ENCODE measurements at places on chromosomes 4 and X.

DNA sequence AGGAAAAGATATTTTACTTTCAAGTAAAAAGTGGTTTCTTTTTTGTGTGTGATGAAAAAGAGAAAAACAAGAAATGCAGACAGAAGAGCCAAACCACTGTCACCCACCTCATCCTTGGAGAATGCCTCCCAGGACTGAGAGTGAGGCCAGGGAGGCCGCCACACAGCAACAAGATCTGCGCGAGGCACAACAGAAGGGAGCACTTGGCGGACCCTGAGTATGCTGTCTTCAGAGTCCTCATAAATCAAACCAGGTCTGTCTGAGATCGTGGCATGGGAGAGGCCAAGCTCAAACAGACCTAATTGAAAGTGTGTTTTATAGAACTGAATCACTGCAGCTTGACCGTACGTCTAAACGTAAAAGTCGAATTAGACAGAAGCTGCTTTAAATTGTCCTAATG is 134.3 kb upstream of the VCX2 start:
- no peak for DNase-seq

DNA sequence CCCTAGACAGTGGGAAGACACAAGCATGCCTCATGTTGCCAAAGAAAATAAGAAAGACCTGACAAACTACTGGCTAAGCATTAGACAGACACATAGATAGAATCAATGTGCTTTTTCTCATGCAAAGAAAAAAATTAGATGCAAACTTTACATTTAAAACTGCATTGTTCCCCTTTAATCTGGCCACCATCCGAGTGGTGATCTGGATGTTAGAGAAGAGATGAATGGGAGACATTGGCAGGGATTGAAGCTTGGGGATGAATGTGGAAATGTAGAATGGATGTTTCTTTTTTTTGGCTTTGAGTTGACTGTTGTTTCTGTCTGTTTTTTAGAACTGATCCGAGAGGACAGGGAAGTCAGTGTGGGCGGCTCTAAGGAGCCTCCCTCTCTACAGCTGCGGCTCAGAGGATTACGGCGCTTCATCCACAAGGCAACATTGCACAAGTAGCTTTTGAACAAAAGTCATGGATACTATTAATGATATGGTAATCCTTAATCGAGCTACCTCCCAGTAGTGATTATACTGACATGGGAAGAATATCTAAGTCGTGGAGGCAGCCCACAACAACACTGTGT is 53.0 kb downstream of the HELT start:
- DNase-seq: no peak

DNA sequence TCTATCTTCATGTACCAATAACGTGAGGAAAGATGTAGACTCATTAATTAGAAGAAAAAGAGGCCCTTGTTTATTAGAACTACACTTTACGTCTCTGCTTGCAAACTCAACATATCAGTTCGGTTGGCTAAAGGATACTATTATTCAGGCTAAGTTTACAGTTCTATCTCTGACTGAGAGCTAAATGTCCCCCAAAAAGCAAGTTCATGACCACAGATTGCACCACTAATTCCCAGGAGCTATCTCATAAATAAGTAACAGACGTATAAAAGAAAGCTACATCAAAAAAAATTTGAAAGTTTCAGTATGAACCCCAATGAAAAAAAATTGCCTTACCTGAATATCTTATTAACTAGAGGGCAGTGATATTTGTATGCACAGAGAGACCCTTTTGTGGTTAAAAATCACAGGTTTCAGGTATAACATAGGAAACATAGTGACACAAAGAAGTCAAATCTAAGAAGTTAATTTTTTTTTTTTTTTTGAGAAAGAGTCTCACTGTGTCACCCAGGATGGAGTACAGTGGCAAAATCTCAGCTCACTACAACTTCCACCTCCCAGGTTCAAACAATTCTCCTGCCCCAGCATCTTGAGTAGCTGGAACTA is 128.9 kb downstream of the MAB21L2 start:
- no peak for DNase-seq

- DNase-seq: no peak
Measured at GRCh38 chrX:34654696-34655490, 2.2 kb downstream of the TMEM47 start.

- DNase-seq: no peak
Measured at GRCh38 chrX:3811331-3812311, 98.2 kb upstream of the PRKX start.

- DNase-seq: no peak
Measured at GRCh38 chrX:123084797-123085196, 99.3 kb upstream of the GRIA3 start.

DNA sequence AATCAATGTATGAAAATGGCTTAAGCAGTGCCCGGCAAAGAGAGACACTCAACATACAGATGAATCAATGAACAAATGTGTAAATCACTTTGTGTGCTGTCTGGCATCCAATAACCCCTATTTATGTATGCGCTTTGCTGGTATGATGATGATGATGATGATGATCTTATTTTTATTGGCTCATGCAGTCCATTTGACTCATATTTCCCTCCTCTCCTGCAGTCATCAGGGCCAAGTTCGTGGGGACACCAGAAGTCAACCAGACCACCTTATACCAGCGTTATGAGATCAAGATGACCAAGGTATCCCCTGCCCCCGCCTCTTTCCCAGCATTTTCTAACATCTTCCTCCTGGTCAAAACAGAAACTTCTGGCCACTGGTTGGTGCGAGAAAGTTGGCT is 2.5 kb downstream of the TIMP1 start:
- no peak for DNase-seq

GRCh38 chr4:80343887-80344286 is 8.4 kb downstream of the CFAP299 start:
- no peak for DNase-seq

GRCh38 chr4:151407466-151408379 is 1.3 kb upstream of the FHIP1A start:
- no peak for DNase-seq

DNA sequence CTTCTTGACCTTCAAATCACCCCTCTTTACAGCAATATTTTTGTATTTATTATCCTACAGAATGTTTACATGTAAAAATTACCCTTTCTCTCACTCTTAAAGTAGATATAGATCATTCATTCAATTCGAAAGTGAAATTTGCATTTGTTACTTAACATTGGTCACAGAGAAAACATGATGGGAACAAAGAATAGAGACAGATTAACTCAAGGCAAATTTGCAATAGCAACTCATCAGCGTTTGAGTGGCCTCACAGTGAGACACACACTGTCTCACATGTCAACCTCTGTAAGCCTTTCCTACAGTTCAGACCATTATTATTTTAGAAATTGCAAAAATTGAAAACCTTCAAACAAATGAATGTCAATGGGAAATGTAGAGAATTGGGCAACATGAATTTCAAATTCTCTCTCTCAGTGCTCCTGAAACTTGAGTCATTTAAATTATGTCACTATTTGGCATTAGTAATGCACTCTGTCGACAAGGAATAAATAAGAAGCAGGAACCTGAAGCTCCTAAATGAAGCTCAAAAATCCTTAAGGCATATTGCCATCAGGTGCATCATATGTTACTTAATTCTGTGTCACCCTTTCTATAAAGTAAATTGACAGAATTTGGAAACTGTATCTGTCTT is 148.3 kb upstream of the ANXA10 start:
- no peak for DNase-seq

DNA sequence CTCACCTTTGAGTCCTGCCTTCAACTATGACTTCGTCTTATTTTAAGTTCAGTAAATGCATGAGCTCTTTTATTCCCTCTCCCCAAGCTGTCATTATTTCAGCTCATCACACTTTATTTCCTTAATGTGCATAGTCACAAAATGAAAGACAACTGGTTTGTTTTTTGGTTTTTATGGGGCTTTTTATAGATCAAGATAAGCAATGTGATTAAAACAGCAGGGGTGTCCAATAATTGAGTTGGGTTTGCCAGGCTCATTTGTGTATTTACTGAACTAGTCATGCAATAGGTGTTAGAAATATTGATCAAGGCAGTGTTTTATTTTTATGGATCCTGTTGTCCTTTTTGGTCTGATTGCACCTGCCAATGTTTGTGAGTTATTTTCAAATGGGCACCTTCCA is 102.2 kb downstream of the FRMPD4 start:
- DNase-seq: no peak

GRCh38 chr4:176306837-176307665 is 12.7 kb upstream of the SPCS3 start:
- DNase-seq: no peak

- no peak for DNase-seq
Measured at GRCh38 chr4:134911941-134912340, 710.4 kb upstream of the PABPC4L start.

- DNase-seq: no peak
Measured at GRCh38 chr4:153089742-153090141, 114.5 kb upstream of the TRIM2 start.

- DNase-seq: no peak
Measured at GRCh38 chrX:15744181-15744867, 6.3 kb downstream of the CA5B start.

GRCh38 chr4:48134081-48134480 is at the start of gene TXK:
TSS of gene TXK (minus strand) at chr4:48134250. CDS start at chr4:48134170, 80 bp downstream.
- no peak for DNase-seq

- DNase-seq: no peak
Measured at GRCh38 chr4:81675791-81676393, 204.2 kb upstream of the RASGEF1B start.

DNA sequence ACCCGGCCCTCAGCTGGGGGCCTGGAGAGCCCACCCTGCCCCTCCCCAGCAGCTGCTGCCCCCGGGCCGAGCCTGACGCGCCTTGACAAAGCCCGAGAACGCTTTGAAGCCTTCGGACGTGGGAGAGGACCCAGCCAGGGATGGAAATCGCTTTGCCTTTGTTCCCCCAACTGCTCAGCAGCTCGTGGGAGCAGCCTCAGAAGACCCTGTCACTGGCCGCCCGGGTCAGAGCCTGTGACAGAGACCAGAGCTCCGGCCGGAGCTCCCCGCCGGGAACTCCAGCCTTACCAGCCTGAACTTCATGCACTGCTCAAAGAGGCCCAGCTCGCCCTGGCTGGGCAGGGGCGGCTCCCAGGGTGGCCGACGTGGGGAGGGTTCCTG is 2.6 kb upstream of the SLC6A8 start:
- no peak for DNase-seq
